ENCODE measurements at places on chromosomes 6 and 20.

DNA sequence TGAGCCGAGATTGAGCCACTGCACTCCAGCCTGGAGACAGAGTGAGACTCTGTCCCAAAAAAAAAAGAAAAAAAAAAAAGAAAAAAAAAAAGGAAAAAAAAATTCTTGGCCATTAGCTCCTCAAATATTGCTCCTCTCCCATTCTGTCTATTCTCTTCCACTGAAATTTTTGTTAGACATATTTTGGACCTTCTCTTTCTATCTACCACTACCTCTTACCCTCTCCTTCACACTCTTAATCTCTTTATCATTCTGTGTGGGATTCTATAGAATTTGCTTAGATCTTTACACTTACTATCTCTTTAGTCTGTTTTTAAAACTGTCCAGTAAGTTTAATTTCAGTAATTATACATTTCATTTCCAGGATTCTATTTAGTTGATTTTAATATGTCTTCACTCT is 85.0 kb downstream of the IRAK1BP1 start:
- no peak for DNase-seq

- DNase-seq = no peak
Measured at GRCh38 chr6:9233686-9234085, 798.3 kb upstream of the SLC35B3 start.

DNA sequence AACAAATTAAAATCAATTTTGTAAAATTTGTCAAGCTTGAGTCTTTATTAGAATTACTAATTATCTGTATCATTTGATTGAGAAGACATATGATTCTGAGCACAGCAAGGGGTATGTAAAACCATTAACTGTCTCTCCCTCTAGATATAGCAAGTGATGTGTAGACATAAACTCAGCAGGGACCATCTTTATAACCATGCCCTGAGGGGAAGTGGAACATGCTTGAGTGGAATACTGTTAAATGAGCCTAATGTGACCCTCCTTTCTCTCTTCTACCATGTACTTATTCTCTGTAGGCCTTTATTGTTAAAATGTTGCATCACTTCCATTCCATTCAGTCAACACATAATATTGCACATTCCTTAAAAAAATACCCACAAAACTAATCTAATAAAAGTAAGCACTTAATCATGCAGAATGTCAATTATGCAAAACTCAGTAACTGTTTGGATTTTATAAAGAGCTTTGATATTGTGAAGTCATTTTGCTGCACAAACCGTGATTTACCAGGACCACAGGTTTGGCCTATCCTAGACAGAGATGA is 896.6 kb upstream of the MANEA start:
- DNase-seq = no peak

- DNase-seq = no peak
Measured at GRCh38 chr6:116070101-116070500, 9.4 kb upstream of the FRK start.

GRCh38 chr20:24647713-24648112 is 178.3 kb downstream of the SYNDIG1 start:
- no peak for DNase-seq

GRCh38 chr20:24341781-24342180 is 127.6 kb upstream of the SYNDIG1 start:
- DNase-seq = no peak

- DNase-seq = no peak
Measured at GRCh38 chr20:35353646-35354045, 58.1 kb downstream of the UQCC1 start.

GRCh38 chr20:40547483-40548091 is 141.4 kb downstream of the MAFB start:
- no peak for DNase-seq
